Cerebellum (tissue), 4 donors: ENCODE measurements at places on chromosomes 4 and X.

DNA sequence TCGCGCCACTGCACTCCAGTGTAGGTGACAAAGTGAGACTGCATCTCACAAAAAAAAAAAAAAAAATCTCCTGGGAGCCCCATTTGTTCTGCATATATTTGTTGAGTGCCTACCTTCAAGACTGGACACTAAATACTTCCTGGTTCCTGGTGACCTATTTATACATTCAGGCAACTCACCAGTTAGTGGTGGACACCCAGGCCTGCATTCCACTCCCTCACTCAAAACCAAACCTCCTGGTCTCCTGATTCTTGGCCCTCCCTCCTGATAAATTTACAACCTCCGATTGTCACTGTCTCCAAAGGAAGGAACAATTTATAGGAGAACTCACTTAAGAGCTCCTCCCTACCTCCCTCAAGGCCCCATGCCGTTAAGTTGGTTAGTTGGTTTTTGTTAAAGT is 3.1 kb downstream of the SYAP1 start:
- DNase-seq = no peak

DNA sequence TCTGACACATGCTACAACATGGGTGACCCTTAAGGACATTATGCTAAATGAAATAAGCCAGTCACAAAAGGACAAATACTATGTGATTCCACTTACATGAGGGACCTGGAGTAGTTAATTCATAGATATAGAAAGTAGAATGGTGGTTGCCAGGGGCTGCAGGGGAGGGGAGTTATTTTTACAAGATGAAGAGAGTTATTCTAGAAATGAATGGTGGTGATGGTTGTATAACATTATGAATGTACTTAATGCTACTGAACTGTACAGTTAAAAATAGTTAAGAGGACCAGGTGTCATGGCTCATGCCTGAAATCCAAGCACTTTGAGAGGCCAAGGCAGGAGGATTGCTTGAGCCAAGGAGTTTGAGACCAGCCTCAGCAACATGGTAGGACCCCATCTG is 59.5 kb upstream of the MSANTD1 start:
- DNase-seq = no peak

DNA sequence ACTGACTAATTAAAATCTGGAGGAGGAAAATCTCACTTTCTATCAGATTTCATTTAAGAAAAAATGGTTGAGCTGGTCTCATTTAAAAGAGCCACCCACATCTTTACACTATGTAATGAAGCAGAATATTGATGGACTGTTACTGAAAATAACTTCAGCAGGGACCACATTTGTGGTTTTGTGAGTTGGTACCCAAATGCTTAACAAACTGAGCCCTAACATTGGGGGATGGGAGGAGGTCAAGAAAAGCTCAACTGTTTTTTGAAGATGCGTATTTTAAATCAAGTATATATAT is 30.1 kb downstream of the HOPX start:
- no peak for DNase-seq

DNA sequence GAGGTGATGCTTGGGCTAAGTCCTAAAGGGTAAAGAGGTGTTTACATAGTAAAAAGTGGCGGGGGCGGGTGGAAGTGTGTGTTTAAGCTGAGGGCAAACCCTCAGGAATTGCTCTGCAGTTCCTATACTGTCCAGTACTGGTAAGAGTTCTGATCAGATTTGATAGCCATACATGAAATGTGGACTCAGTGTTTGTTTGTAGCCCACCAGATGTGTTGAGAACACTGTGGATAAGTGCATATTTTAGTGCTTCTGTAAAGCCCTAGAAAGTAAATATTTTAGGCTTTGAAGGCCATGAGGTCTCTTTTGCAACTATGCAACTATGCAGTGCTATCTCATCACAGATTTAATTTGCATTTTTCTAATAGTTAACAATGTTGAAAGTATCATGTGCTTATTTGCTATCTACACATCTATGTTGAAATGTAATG is 80.7 kb upstream of the EOLA2 start:
- DNase-seq = no peak

DNA sequence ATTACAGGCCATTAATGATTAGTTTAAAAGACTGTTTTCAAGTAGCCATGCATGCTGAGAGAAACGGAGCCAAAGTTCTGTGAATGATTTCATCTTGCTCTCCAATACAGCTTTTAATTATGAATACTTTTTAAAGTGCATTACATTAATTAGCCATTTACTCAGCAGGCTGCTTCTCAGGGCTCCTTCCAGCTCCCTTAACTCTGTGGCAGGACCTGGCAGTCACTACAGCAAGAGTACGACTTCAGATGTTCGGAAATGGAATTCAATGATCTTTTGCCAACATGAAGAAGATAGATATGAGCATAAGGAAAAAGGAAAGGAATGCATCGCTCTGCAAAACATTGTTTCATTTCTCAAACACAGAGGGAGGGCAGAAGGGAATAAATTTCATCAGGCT is 987.2 kb downstream of the PDHA2 start:
- DNase-seq = no peak

- no peak for DNase-seq
These were observed 67.1 kb downstream of the USP38 start for GRCh38 chr4:143251779-143252178.

- DNase-seq = no peak
These were observed 169.9 kb downstream of the CPE start for GRCh38 chr4:165548702-165549101.

DNA sequence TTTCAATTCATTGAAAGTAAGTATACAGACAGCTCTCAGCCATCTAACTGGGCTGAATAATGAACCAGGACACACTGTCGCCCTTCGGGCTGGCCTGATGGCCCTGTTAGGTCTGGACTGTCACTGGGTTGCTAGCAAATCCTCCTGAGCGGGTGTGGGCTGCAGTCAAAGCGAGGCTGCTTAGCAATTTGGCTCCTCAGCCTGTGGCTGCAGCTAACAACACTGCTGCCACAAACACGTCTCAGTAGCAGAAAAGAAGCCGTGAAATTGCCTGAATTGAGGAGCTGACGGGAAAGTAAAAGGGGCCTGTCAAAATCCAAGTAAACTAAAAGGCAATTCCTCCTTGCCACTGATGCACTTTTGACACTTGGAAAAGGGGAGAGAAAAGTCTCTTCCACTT is 72.8 kb downstream of the SMIM20 start:
- DNase-seq = no peak

DNA sequence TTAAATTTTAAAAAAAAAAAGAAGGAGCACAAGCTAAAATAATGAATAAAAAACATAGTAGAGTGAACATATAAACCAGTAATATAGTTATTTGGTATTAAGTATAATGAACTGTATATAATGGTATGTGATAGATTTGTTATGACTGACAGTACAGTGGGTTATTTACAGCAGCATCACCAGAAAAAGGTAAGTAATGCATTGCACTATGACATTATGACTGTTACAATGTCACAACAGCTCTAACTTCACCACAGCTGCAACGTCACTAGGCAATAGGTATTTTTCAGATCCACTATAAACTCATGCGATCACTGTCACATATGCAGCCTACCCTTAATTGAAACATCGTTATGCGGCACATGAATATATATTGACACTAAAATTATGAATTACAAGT is 72.5 kb downstream of the COX7B2 start:
- DNase-seq = no peak

DNA sequence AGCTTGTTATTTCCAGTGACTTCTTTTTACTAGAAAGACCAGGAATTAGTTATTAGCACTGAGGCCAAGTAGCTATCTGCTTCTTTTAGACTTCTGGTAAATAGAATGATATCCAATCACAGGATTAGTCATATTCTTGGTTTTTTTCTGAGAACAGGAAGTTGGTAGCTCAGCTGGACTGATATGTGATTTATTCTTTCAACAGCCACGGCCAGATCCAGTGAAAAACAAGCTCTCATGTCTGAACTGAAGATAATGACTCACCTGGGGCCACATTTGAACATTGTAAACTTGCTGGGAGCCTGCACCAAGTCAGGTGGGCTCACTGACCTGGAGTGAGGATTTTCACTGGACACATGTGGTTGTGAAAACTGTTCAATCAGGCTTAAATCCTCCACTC is 48.6 kb downstream of the PDGFRA start:
- DNase-seq = no peak

DNA sequence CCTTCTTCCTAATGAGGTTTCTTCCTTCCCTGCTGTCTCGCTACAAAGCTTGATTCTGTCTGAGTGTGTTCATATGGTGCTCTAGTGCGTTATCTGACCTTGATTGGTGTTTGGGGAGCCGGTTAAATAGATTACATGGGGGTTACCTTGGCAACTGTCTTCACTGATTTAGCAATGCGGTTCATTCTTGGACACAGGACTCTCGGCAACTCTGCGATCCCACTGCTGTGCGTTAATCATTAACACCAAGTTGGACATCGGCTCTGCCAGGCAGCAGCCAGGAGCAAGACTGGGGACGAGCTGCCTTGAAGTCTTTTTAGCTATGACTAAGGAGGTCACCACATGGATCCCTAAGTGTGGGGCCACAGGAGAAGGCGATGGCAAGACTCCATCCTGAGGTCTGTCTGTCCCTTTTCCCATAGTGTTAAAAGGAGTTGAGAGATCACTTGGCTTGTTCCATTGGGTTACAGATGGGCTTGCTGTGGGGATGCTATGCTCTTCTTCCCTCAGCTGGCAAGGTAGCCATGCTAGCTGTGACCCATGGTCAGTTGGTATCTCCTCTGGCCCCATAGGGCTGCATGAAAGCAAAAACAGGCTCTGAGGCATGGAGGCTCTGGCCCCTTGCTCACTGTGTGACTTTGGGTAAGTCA is 93.4 kb upstream of the MAMLD1 start:
- DNase-seq = no peak

GRCh38 chrX:71315917-71316316 is 14.4 kb downstream of the ITGB1BP2 start:
- no peak for DNase-seq

GRCh38 chrX:40385682-40386081 is 195.1 kb upstream of the ATP6AP2 start:
- DNase-seq = no peak

DNA sequence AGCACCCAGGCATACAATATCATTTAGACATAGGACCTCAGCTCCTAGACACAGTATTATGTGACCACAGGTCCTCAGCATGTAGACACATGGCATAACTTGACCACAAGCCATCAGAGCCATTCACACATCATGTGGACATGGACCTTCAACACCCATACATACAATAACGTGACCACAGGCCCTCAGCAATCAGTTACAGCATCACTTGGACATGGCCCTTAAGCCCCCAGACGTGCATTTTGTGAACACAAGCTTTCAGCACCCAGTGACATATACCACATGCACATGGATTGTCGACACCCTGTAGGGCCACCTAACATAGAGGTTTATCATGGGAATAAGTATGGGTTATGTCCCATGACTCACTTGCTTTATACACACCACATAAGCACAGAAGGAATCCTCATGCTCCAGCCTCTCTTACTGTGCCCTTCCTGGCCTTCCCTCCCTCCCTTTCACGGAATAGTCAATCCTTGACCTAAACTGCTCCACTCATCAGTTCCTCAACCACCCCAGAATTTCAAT is 1.9 kb downstream of the TSPYL2 start:
- no peak for DNase-seq

GRCh38 chr4:69965628-69966027 is at the start of gene CSN2:
TSS of gene CSN2 (minus strand) at chr4:69965728. CDS start at chr4:69960995, 4,733 bp downstream.
- no peak for DNase-seq

DNA sequence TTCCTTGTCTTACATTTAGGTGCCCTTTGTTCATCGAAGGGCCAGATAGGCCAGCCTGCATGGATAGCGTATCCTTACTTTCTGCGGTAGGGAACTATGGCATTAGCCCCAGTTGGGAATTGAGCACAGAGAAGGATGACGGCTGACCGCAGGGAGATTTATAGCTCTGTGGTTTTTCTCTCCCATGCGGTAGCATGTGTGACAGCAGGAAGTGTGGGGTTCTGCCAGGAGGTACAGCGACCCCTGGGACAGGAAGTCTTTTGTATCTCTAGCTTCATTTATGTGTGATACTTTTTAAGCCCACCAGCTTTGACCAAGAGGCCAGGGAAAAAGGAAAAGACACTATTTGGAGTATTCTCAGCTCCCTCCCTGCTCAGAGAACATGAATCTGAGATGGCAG is 33.1 kb downstream of the GAB3 start:
- no peak for DNase-seq

GRCh38 chrX:49249071-49249470 is 13.8 kb downstream of the CCDC22 start:
- no peak for DNase-seq
